ENCODE measurements at places on chromosomes 12 and 14. TPM values are rescaled to one million over a fixed set of nuclear protein-coding genes. Genes with fewer than 3 reads are reported as not detected.

Gene NABP2
- total RNA-seq: 22.2 TPM

Gene LRTM2
- not detected for total RNA-seq

Gene PLEKHG7
- total RNA-seq: not detected

Gene BEGAIN
- 0.68 TPM for total RNA-seq

Gene SLC4A8
- 0.08 TPM for total RNA-seq

Gene PABPN1
- 73.7 TPM for total RNA-seq

Gene CFL2
- 547 TPM for total RNA-seq

Gene LIN7A
- 13.7 TPM for total RNA-seq

Gene LALBA
- not detected for total RNA-seq

Gene TRHDE
- 1.3 TPM for total RNA-seq

Gene TMPRSS12
- not detected for total RNA-seq

Gene KLRG1
- total RNA-seq: 5.8 TPM

Gene VWF
- total RNA-seq: 244 TPM

Gene DENND5B
- 37.1 TPM for total RNA-seq

Gene DNAI7
- 2.3 TPM for total RNA-seq

Gene APEX1
- 67.2 TPM for total RNA-seq

Gene LMO3
- 3.8 TPM for total RNA-seq

Gene LRRC10
- 39.2 TPM for total RNA-seq

Gene LAG3
- total RNA-seq: 0.24 TPM

Gene RAB3IP
- total RNA-seq: 25.6 TPM

Gene NAV3
- total RNA-seq: 2.6 TPM

Gene LRRIQ1
- 0.08 TPM for total RNA-seq

Gene NKX2-1
- total RNA-seq: not detected

Gene MYF5
- total RNA-seq: not detected

Gene TNFAIP2
- 56.5 TPM for total RNA-seq

Gene FGF23
- total RNA-seq: not detected

Gene SOS2
- total RNA-seq: 35.6 TPM

Gene SMOC1
- 1.2 TPM for total RNA-seq

Gene NPFF
- total RNA-seq: not detected

Data from Right ventricle myocardium inferior (tissue), 1 donor.